Suppressor macrophage treated with lipopolysaccharide for 4 hours (primary cell): ENCODE measurements at places on chromosomes 12 and 14.

- no peak for DNase-seq
Observed at GRCh38 chr14:59566725-59567124, 9.9 kb downstream of the CCDC175 start.

DNA sequence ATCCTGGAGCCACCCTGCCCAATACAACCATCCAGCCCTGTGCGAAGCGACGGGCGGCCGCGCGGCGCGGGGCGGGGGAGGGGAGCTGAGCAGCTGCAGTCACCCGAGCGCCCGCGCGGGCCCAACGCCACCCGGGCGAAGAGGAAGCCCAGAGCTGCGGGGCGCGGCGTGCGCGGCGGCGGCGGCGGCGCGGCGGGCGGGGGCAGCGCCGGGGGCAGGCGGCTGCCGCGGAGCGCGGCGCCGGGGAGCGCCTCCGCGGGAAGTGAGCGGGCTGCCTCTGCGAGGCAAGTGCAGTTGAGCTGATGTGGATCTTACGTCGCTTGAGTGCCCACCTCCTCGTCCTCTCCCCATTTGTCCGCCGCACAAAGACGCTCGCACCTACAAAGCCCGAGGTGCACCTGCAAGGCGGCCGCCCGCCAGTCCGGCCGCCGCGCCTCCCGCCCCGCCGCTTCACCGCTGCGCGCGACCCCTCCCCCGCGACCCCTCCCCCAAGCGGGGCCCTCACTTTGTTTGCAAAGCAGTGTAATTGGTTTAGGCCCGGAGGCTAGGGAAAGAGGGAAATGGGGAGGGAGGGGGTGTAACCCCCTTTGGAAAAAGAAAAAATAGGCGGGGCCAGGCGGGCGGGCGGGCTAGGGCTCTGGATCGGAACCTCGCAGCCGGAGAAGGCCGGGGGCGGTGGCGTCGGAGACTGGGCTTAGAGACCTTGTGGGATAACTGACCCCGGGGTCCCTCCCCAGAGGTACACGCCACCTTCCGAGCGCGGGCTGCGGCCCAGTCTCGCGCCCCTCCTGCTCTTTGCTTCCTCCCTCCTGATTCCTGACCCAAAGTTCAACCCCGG is at the start of the genes FOXA1 and TTC6:
Gene FOXA1, minus strand, starts transcription at position 279 of the 838 bp plus-strand sequence. Its CDS starts 277 bp downstream, at position 2.
Gene TTC6, plus strand, starts transcription at position 659 of the 838 bp plus-strand sequence. CDS start 26,436 bp downstream, outside the sequence.
- DNase-seq = peak; percentile 19

DNA sequence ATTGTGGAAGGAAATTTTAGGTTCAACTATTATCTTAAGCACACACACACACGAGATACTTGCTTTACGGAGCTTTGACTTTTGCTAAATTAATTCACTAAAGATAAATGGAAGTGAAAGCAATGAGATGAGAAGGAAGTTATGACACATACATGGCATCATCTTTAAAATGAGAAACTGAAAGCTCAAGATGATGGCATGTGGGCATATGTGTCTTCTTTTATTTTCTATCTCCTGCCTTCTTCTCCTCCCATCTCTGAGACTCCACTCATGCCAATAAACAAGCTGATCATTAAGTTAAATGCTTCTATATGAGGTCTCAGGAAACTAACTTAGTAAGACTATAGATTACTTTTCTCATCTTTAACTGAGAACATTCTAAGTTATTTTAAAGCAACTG is 216.7 kb downstream of the MED13L start:
- peak; percentile 83 for DNase-seq

GRCh38 chr12:130227641-130228040 is 65.4 kb downstream of the FZD10 start:
- DNase-seq = no peak

DNA sequence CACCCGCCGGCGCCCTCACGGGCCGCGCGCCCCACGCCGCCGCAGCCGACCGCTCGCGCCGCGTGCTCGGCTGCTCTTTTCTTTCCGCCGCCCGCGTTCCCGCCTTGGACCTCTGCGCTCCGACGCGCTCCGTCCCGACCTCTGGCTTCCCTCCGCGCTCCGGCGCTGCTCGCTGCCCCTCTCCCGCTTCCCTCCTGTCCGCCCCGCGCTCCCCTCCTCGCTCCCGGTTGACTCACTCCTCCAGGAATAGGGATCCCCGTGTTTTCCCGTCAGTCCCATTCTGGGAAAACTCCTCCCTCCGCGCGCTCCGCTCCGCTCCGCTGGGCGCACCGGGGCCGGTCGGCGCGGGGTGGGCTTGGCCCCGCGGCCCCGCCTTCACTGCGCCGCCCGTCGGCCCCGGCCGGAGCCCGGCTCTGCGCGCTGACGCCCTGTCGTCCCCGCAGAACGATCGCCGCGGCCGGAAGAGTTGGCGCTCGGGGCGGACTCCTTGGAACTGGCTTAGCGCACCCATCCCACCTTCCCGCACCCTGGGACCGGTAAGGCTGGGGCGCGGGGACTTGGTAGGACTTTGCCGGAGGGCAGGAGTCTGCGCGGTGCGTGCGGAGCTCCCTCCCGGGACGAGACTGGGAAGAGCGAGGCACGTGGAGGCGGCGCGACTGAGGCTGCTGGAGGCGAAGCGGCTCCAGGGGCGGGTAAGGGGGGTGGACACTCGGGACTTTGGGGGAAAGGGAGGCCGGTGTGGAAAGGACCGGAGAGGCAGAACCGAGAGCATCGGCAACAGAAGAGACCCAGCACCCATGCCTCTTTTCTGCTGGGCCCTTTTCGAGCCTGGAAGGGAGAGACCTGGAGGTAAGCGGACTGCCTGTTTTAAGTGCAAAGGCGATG is 550 bp downstream of the TEAD4 start:
- peak; percentile 9 for DNase-seq

GRCh38 chr12:124906606-124907261 is 7.7 kb downstream of the UBC start:
- peak; percentile 94 for DNase-seq

GRCh38 chr12:102413396-102413795 is 67.0 kb downstream of the IGF1 start:
- no peak for DNase-seq

DNA sequence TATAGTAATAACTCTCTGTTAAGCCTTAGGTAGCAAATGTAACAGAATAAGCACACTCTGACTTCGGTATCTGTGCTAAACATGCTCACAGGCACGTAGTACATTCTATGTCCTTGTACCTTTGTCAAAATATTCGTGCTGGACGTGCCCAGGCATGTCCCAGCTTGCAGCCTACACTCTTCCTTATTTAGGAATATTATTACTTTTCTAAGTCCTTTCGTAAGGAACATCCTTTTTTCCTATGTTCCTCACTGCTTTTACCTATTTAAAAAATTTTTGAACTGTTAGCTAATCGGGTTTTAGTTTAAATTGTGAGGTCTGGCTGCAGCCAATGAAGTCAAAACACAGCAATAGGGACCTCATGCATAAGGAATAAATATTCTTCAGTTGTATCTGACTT is 24.1 kb upstream of the UBC start:
- peak; percentile 74 for DNase-seq

DNA sequence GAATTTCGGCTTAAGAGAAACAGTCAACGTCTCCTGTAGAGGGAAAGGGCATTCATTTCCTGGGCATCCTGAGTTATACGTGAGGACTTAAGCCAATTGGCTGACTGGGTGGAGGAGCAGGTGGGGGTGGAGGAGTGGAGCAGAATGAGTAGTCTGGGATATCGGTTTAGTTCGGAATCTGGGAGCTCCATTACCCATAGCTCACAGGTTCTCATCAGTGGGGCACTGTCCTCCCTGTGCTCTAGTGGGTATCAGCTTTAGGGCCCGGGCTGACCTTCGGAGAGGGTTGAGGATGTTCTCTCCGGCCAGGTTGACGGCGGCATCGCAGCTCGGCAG is 704 bp downstream of the SDR39U1 start:
- no peak for DNase-seq

DNA sequence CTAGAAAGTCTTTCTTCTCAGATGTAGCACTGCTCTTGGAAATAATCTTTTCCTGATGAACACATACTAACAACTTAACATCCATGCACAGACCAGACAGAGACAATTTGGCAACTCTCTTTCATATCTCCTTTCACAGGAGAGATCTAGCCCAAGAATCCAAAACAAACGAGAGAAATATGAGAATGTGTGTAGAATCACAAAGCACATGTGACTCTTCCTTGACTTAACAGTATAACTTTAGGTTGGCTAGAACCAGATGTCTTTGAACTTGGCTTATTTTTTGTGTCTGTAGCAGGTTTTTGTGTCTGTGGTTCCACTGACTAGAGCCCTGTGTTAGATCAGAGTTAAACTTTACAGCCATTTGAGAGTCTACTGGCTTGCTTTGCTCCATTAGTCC is 114.2 kb downstream of the STXBP6 start:
- DNase-seq = no peak

GRCh38 chr14:89242652-89243279 is 174.3 kb downstream of the FOXN3 start:
- no peak for DNase-seq

- DNase-seq = no peak
Observed at GRCh38 chr12:4780641-4781611, 60.7 kb downstream of the GALNT8 start.

DNA sequence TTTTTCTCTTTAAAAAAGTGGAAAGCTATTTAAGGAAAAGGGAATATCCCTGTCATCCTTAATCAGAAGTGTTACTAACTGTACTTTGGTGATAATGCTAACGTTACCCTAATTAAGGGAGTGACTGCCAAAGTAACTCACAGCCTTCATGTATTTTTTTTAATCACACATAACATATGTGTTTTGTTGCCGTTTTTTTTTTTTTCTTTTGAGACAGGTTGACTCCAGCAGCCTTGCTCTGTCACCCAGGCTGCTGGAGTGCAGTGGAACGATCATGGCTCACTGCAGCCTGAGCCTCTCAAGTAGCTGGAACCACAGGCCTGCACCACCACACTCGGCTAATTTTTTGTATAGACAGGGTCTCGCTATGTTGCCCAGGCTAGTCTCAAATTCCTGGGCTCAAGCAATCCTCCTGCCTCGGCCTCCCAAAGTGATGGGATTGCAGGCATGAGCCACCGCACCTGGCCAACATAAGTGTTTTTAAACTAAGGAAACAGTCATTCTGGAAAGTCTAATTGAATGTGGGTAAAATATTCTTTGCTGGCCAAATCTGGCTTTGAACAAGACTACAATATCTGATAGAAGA is 56.5 kb downstream of the HECTD4 start:
- no peak for DNase-seq

GRCh38 chr14:74176400-74176793 is 62.9 kb upstream of the VSX2 start:
- DNase-seq = peak; percentile 21
